Glomerular endothelial cell (primary cell): ENCODE measurements at places on chromosomes 16 and 17. TPM values are rescaled to one million over a fixed set of nuclear protein-coding genes. Genes with fewer than 3 reads are reported as not detected.

- DNase-seq = no peak
Measured at GRCh38 chr17:65627108-65627507, 65.7 kb upstream of the AXIN2 start.

NSF gene
- 22.0 and 27.9 TPM in 2 replicates for total RNA-seq

GRCh38 chr16:12323007-12323758, 346.6 kb downstream of the SNX29 start:
- DNase-seq = no peak

NPIPA1 gene
- total RNA-seq = 21.6 and 34.2 TPM in 2 replicates

GRCh38 chr17:80618304-80618703, 73.7 kb downstream of the RPTOR start:
- no peak for DNase-seq

- DNase-seq = no peak
Measured at GRCh38 chr17:79027925-79028491, 4.0 kb downstream of the C1QTNF1 start.

CMC2 gene
- total RNA-seq = 51.9 and 56.7 TPM in 2 replicates
